ENCODE measurements at places on chromosomes 5 and 9.

GRCh38 chr5:129593525-129593924 lies 133.4 kb downstream of the ADAMTS19 start:
- no peak for DNase-seq

- peak; percentile 24 for DNase-seq
Observed at GRCh38 chr5:107428303-107428813, 242.4 kb downstream of the EFNA5 start.

DNA sequence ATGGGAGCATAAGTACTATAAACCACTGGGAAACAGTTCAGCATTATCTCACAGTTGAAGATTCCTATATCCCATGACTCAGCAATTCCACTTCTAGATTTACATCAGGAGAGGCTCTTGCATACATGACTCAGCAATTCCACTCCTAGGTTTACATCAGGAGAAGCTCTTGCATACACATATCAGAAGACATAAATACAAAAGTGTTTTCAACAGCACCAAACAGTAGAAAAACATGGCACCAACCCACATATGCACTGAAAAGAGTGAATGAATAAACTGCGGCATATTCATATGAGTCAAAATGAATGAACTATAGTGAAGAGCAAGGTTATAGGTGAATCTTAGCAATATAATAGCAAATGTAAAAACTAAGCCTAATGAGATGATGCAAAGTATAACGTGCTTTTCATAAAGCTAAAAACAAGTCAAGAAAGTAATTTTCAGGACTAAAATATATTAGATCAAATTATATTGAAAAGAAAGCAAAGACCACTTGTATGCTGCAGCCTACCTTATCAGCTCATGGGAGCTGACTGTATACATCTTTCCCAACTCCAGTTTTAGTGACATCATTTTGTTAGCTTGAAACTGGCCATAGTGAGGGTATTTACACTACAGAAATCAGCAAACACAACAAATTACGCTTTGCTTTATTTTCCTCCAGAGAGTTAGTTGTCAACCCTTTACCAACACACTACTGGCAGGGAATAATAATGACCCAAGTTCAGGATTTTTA lies 95.8 kb downstream of the ANKRD18B start:
- DNase-seq, result peak; percentile 86

- DNase-seq, result no peak
Observed at GRCh38 chr5:53087171-53087570, 22.4 kb downstream of the MOCS2 start.

DNA sequence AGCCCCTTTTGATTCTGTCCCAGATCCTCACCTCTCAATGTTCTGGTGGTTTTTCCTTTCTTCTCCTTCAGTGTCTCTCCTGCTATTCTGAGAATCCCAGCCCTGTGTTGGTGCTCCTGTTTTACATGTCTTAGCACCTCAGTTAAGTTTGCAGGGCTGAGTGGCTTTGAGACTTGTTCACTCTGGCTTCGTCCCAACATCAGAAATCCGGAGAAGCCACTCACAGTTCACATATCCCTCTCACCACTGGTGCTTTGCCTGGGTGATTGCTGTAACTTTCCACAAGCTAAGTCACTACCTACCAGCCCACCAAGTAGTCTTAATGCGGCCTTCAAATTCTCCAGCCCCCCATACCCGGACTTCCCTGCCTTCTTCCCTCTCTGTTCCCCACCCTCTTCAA lies 40.2 kb downstream of the CYFIP2 start:
- no peak for DNase-seq

GRCh38 chr9:88808019-88808656 lies 183.1 kb upstream of the S1PR3 start:
- DNase-seq, result no peak

DNA sequence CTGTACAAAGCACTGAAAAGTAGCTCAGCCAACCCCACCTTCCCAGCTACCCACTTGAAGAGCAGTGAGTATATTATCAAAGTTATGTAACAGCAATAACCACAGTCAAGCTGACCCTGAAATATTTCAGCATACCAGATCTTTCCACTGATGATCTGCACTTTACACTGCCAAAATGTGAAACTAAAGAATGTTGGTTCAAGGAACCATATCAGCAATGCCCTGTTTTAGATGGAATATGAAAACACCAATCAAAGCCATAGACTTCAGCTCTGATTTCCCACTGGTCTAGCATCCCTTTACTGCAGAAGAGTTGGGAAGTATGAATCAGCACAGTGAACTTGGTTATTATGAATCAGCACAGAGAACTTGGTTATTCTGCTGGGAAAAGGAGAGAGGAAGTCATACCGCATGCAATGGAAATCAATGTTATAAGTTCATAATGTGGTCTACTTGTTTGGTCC lies 20.0 kb downstream of the CEMIP2 start:
- DNase-seq, result peak; percentile 96

GRCh38 chr9:116101516-116101915 lies 52.1 kb upstream of the PAPPA start:
- DNase-seq, result peak; percentile 91

DNA sequence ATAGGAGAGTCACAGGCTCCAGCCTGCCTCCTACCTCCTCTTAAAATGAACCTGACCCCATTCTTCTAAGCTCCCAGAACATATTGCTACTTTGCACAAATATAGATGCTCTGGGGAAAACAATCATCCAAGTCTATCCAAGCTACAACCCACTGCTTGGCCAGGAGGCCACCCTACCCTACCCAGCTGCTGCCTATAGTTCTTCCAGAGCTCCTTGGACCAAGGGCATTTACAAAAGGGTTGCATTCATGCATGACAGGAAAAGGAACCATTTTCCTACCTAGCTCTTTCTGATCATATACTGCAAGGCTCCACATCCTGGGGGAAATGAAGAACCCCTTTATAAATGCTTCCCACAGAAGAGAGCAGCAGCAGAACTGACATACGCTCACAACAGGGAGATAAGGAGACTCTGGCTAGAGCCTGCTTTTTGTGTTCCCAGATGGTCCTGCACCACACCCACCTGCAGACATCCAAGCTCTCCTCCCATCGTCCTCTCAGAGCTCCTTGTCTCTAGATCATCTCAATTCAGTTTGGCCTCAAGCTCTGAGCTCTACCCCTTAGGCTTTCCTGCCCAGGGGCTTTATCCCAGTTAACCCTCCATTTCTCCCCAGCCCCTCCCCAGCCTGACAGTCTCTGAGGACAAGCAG lies 185.5 kb downstream of the SPOCK1 start:
- no peak for DNase-seq

All from fibroblast of lung (primary cell).